ENCODE measurements at places on chromosomes 6 and 20.
A peak's percentile ranks its signal among the peaks of the same experiment; 100 is the strongest.

- no peak for DNase-seq
Observed at GRCh38 chr20:63787302-63787701, 43.8 kb downstream of the ZBTB46 start.

DNA sequence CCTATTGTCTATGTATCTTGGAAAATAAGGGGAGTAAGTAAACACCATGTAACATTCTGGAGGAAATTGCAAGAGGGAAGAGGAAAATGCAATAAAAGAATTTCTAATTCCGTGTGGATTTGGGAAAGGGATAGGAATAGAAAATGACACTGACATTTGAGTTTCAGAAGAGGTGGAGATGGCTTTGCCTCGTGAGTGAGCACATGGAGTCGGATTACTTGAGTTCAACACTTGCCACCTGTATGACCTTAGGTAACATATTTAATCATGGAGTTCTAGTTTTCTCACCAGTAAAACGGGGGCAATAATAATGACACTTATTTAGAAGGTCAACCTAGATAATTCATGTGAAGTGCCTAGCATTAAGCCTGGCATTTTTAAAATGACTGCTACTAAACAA lies 10.8 kb upstream of the PBOV1 start:
- no peak for DNase-seq

DNA sequence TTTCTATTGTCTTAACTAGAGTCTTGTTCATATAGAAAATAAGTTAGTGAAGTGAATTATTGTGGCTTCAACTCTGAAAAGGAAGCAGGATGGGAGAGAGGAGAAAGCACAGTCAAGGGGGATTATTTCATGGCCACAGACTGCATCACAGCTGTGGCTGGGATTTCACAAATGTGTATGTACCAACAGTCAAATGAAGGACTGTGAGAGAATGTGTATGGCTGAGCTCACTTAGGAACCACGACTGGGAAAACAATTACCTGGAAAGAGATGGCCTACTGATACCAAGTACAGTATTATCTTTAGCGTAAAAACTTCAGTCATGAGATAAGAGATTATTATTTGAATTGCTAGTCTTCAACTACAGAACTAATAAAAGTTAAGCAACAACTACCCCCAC lies 54.9 kb downstream of the SESN1 start:
- no peak for DNase-seq

GRCh38 chr6:39377539-39377950 lies 55.0 kb upstream of the KCNK16 start:
- peak; percentile 67 for DNase-seq

All from right atrium auricular region (tissue), 2 donors.